Activated naive CD4-positive, alpha-beta T cell treated with anti-CD3 and anti-CD28 coated beads for 36 hours (primary cell): ENCODE measurements at places on chromosomes 16 and 17. TPM values are rescaled to one million over a fixed set of nuclear protein-coding genes. Genes with fewer than 3 reads are reported as not detected.
A peak's percentile ranks its signal among the peaks of the same experiment; 100 is the strongest.

DNA sequence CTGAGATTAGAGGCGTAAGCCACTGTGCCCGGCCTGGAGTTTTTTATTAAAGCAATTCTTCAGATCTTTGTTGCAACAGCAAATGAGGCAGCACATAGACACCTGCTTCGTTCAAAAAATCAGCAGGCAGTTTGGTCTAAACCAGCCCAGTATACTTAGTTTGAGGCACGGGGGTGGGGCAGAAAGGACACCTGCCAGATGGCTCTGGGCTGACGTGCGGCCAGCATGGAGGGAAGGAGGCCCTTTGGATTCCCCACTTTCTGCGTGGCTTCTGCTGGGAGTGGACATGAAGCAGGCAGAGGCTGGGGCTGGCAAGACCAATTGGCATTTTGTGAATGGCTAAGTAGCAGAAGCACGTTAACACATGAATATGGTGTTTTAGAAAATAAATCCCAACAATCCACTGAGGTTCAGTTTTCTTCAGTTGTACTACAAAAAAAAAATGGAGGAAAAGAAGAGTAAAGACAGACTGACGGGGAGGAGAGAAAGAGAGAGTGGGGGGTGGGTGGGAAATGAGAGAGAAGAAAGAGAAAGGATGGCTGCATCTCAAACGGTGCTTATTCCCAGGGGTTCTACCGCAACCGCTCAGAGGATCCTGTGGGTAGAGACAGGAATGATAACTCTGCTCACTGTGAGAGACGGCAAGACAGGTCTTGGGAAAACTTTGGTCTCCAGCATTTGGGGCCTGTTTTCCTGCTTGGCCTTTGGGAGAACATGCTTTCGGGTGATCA, 16.3 kb downstream of the C16orf46 start:
- no peaks in the 10 kb centered on the region for H3K4me1 ChIP-seq
- no peak overlapping the region for H3K27ac ChIP-seq
- no peak for DNase-seq

- H3K36me3 ChIP-seq = peaks cover 1% of the 10 kb centered on the region
- no peaks in the 10 kb centered on the region for H3K27me3 ChIP-seq
- H3K4me3 ChIP-seq = no peak overlapping the region
- no peak for DNase-seq
Observed at GRCh38 chr17:46719891-46720290, 98.6 kb downstream of the WNT3 start.

DNA sequence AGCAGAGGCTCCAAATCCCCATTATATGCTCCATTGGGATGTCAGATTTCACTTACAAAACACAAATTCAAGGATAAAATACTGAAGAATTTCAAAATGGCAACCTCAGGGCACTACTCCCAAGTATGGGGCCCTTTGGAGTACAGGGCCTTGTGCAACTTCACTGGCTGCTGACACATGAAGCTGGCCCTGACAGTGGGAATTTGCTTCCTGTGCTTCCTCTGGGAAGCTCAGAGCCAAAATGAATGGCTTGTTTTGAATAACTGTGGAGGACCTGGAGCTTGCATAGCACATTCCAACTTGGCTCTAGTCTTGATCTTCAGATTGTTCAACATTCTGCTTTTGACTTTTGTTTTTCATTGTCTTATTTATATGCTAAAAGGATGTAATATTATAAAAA, 52.3 kb upstream of the HNF1B start:
- H3K4me3 ChIP-seq = no peak overlapping the region
- no peaks in the 10 kb centered on the region for H3K4me1 ChIP-seq
- no peak for DNase-seq
- no peaks in the 10 kb centered on the region for H3K36me3 ChIP-seq

DNA sequence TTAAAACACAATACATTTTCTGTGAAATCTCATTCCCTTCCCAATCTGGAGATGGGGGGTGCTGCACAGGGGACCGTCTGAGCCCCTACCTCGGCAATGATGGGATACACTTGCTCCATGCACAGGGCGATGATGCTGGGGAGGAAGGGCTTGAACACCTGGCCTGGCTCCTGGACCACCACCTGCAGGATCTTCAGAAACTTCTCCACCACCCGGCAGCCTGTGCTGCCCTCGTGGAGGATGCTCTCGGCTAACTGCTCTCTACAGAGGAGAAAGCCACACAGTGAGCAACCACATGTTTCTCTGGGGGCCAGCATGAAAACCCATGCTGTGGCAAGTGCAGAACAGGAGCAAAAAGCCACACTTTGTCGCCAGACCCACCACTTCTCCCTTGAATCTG, 42.4 kb upstream of the GSG1L start:
- peaks cover 50% of the 10 kb centered on the region for H3K36me3 ChIP-seq
- no peak overlapping the region for H3K4me3 ChIP-seq
- no peak for DNase-seq
- peaks cover 2% of the 10 kb centered on the region for H3K4me1 ChIP-seq
- no peaks in the 10 kb centered on the region for H3K27me3 ChIP-seq

- H3K36me3 ChIP-seq = peaks cover 1% of the 10 kb centered on the region
- no peaks in the 10 kb centered on the region for H3K27me3 ChIP-seq
- DNase-seq = no peak
- no peak overlapping the region for H3K4me3 ChIP-seq
Observed at GRCh38 chr16:88992351-88993165, 15.6 kb upstream of the CBFA2T3 start.

DNA sequence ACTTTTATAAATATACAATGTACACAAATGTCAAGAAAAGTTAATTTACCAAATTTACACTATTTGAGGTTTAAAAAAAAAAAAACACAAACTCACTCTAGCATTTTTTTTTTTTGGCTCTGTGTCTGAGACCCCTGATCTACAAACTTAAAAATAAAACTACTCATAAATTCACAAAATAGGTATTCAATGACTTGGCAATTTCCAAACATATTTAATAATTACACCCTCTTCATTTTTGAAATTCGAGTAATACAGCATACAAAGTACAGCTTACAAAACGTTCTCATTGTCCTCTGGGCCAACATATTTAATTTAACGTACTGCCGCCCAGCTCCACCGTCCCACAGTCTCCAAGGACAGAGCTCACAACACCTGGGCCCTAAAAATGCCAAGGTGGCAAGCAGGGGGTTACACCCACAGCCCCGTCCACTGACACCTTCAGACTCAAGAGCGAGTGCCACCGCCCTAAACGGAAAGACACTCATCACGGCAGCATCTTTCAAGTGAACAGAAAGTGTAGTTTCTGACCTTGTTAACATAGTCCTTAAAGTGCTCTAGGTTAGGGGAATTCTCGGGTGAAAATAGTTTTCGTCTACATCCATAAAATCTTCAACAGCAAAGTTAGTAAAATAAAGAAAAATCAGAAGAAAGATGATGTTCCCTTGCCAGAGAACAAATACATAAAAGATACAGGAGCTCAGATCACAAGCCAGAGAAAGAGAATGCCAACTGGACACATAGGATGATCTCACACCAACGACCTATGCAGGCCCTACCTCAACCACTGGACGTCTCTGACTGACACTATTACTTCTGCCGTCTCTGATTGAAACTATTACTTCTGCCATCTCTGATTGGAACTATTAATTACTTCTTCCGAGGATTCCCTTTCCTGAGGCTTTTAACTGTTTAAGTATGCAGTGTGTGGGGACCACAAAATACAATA, 4.2 kb downstream of the ADCY9 start:
- no peak overlapping the region for H3K27ac ChIP-seq
- peak overlapping the region; percentile 3 for H3K4me3 ChIP-seq
- no peak for DNase-seq
- no peaks in the 10 kb centered on the region for H3K27me3 ChIP-seq
- peaks cover 8% of the 10 kb centered on the region for H3K36me3 ChIP-seq
- H3K4me1 ChIP-seq = peaks cover 43% of the 10 kb centered on the region

DNA sequence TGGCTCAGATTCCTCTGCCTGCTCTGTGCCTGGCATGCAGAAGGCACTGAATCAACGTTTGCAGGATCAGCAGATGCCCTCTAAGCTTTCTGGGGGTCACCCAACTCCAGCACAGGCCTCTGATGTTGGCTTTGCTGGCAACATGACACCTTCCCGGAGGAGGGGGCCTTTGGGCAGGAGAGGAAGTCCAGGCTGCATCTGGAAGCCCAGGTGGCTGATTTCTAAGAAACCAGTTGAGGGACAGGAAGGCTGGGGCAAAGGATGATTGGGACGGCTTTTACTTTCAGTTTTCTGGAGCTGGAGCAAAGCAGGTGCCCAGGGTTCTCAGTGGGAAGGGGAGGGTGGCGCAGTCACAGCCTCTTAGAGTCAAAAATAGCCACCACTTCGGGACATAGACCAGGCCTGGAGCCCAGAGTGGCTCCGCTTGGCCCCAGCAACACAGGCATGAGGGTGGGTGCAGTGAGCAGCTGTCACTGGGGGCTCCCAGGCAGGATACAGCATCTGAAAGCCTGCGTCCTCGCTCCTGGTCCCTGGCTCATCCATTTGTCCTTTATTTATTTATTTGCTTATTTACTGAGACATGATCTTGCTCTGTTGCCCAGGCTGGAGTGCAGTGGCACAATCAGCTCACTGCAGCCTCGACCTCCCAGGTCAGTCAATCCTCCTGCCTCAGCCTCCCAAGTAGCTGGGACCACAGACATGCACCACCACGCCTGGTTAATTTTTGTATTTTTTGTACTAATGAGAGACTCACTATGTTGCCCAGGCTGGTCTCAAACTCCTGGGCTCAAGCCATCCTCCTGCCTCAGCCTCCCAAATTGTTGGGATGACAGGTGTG, 15.1 kb downstream of the SOCS1 start:
- peak overlapping the region; percentile 46 for H3K27ac ChIP-seq
- no peaks in the 10 kb centered on the region for H3K36me3 ChIP-seq
- no peak overlapping the region for H3K4me3 ChIP-seq
- no peaks in the 10 kb centered on the region for H3K27me3 ChIP-seq
- H3K4me1 ChIP-seq = peaks cover 32% of the 10 kb centered on the region

- H3K36me3 ChIP-seq = peaks cover 4% of the 10 kb centered on the region
- H3K27ac ChIP-seq = no peak overlapping the region
- peaks cover 61% of the 10 kb centered on the region for H3K4me1 ChIP-seq
- H3K4me3 ChIP-seq = no peak overlapping the region
Observed at GRCh38 chr17:66379996-66380395, 77.6 kb downstream of the PRKCA start.

DNA sequence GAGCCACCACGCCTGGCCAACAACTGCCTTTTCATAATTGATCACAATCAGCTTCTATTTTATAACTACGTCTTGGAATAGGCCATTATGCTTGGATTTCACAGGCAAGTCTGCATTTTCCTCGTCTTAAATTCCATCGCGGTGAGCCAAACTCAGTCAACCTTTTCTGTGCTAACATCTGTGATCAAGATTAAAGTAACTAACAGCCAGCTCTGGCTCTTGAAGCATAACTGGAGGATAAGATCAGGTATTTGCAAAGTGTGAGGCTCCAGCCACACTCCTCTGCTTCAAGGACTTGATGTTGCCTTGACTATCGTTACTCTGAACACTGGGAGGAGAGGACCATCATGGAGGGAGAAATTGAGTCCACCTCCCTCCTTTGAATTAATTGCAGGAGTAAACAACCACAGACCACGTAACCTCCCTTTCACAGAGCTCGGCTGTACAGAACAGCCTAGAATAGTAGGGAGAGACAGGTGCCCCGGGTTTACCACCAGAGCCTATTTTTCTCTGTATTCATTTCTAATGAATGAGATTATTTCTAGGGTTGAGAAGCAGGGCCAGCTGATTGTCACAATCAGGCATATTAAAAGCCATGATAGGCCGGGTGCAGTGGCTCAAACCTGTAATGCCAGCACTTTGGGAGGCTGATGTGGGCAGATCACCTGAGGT, 143.0 kb downstream of the XYLT1 start:
- no peak for DNase-seq
- no peak overlapping the region for H3K4me3 ChIP-seq
- H3K4me1 ChIP-seq = peaks cover 2% of the 10 kb centered on the region
- no peak overlapping the region for H3K27ac ChIP-seq

DNA sequence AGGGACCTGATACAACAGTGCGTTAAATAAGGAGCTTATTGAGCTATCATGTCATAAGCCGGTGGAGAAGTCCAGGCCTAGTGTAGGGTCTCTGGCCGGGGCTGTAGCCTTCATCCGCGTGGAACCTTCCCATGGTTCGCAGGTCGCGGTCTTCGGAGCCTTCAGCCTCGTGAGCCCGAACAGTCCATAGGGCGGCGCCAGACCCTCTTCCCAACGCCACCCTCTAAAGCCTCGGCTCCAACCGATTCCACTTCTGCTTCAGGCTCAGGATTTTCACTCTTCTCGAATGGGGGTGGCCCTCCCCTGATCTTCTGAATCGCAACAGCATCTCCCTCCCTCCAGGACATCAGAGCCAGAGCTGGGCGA, 10.3 kb upstream of the BRCA1 start:
- H3K36me3 ChIP-seq = peaks cover 17% of the 10 kb centered on the region
- H3K4me3 ChIP-seq = no peak overlapping the region
- H3K27me3 ChIP-seq = no peaks in the 10 kb centered on the region
- H3K4me1 ChIP-seq = peaks cover 3% of the 10 kb centered on the region
- H3K27ac ChIP-seq = no peak overlapping the region
- DNase-seq = no peak

- H3K4me3 ChIP-seq = no peak overlapping the region
- no peaks in the 10 kb centered on the region for H3K27me3 ChIP-seq
- peaks cover 17% of the 10 kb centered on the region for H3K36me3 ChIP-seq
- H3K4me1 ChIP-seq = peaks cover 1% of the 10 kb centered on the region
Observed at GRCh38 chr17:21191698-21192097, 22.3 kb downstream of the TMEM11 start.

DNA sequence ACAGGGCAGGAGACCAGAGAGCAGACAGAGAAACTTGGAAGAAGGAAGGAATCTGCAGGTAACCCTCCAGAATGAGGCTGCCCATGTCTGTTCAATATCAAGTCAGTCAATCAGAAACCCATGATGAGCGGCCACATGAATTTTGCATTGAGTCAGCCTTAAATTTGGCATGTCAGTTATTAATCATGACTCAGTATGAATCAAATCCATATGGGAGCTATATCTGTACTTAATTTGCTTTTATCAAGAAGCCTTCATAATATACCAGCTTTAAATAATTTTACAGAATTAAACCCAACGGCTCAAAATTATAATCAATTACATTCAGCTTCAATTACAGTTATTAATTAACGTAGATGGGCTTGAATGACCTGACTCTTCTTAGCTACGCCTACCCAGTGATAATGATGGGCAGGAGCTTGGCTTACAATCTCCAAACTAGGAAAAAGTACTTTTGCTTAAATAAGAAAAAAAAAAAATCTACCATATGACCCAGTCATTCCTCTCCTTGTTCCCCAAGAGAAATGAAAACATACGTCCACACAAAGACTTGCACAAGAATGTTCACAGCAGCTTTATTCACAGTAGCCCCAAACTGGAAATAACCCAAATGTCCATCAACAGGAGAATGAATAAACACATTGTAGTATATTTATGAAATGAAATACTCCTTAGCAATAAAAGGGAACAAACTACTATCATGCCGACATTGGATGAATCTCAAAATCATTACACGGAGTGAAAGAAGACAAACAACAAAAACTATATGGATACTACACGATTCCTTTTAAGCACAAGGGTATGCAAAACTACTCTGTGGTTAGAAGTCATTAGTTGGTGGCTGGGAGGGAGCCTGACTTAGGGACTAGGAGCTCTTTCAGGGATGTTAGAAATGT, 48.6 kb downstream of the SLC39A11 start:
- no peak overlapping the region for H3K27ac ChIP-seq
- DNase-seq = no peak
- H3K4me1 ChIP-seq = no peaks in the 10 kb centered on the region
- H3K4me3 ChIP-seq = no peak overlapping the region

The COPRS gene
- 37.6 TPM for total RNA-seq

The GNGT2 gene
- 41.3 TPM for total RNA-seq

The FBXO39 gene
- total RNA-seq = not detected

The KIF2B gene
- not detected for total RNA-seq
